ELR (cell line): ENCODE measurements at places on chromosomes 6 and 20.

DNA sequence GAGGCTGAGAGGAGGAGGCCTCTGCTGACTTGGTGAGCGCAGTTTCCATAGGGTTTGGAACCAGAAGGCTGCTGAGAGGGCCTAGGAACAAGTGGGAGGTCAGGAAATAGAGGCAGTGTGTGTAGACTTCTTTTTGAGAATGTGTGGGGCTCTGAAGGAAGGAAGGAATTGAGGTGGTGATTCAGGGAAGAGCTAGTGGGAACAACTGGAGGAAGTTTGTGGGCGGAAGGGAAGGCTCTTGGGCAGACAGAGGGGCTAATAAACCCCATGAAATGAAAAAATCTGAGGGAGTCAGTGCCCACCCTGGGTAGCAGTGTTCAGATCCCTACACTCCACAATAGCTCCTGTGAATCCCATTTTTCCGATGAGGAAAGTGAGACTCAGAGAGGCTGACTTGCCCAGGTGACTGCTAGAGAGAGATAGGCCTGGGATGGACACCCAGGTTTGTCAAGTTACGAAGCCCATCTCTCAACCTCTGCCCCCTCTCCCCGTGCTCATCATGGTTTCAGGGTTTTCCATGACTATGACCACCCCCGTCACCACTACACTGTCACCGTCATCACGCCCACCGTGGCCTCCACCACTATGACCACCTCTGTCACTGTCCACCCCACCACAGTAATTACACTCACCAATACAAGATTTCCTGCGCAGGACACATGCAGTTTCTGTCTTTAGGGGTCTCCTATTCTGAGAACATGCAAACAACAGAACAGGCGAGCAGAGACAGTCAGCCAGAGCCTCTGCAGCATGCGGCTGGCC lies 106.4 kb downstream of the MRPL14 start:
- no peak for DNase-seq

DNA sequence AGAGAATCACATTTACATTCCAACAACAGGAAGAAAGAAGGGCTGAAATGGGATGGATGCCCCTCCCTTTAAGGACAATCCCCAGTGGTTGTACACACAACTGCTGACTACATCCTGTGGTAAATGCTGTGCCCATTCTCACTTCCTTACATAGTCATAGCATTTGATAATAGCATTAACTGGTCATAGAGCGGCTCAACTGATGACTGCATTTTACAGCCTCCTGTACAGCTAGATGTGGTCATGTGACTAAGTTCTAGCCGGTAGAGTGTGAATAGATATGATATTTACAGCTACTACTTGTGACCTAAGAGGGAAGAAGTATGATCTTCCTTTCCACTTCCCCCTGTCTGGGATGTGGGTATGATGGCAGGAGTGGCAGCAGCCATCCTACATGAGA lies 24.7 kb downstream of the KCNK17 start:
- DNase-seq: peak; percentile 20

- DNase-seq: no peak
Observed at GRCh38 chr20:9999645-10000044, 35.1 kb upstream of the ANKEF1 start.

DNA sequence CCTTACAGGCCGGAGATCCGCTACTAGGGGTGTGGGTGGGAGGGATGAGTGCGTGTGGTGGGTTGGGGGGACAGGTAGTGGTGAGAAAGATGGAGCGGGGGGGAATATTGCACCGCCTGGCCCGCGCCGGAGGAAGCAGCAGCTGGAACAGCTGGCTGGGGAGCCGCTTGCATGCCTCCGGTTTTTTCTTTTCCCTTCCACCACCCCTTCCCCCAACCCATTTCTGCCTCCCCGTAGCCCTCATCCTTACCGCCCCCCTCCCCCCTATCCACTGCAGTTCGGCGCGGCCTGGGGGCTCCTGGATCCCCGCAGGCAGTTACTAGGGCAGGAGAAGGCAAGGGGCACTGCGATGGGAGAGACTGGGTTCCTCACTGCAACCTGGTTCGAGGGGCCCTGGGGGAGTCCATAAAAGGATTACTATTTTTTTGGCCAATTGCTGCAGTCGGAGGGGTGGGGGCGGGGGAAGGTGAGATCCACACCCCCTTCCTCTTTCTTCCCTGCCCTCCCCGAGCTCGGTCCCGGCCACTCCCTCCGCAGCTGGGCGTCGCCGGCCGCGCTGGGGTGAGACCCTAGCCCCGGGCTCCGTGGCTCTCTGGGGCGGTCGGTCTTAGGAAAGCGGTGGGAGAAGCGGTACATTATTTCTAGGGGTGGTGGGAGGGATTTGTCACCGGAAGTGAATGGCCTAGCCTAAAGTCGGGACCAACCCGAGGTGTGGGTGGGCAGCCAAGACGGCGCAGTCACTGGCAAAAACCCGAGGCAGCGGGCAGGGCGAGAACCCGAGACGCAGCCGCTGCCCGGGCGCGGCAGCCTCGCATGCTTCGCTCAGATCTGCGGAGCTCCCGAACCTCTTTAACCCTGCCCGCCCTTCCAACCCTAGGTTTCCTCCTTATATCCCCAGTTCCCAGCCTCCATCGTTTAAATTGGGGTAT lies 824 bp upstream of the TBCC start:
- DNase-seq: peak; percentile 93

GRCh38 chr6:117264692-117265409 lies 507 bp upstream of the VGLL2 start:
- peak; percentile 26 for DNase-seq

DNA sequence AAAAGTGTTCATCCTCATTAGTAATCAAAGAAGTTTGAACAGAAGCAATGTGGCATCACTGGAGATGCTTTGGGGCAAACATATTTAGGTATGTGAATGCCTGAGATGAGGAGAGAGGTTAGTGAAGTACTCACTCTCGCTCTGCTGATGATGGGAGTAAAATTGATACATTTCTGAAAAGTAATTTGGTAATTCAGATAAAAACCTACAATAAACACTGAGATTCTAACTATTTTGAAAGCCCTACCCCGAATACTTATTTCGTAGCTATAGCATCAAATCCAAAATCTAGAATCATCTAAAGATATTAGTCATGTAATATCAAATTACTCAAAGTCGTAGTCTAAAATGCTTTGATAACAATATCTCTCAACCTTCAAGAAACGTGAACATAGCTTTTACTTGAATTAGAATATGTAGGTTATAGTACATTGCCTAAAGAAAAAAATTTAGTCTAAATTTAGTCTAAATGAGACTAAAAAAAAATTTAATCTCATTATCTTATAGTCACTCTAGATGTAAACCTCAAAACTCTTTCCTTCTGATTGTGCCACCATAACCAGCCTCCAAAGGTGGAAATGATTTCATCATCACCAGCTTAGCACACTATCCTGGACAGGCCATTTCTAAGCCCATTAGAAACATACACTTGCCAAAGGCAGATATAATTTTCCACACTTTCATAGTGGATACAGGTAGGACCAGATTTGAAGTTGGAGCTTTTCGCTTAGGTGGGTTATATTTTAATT lies 232.5 kb upstream of the TAB2 start:
- no peak for DNase-seq

GRCh38 chr6:169069356-169069755 lies 184.3 kb downstream of the THBS2 start:
- DNase-seq: no peak

DNA sequence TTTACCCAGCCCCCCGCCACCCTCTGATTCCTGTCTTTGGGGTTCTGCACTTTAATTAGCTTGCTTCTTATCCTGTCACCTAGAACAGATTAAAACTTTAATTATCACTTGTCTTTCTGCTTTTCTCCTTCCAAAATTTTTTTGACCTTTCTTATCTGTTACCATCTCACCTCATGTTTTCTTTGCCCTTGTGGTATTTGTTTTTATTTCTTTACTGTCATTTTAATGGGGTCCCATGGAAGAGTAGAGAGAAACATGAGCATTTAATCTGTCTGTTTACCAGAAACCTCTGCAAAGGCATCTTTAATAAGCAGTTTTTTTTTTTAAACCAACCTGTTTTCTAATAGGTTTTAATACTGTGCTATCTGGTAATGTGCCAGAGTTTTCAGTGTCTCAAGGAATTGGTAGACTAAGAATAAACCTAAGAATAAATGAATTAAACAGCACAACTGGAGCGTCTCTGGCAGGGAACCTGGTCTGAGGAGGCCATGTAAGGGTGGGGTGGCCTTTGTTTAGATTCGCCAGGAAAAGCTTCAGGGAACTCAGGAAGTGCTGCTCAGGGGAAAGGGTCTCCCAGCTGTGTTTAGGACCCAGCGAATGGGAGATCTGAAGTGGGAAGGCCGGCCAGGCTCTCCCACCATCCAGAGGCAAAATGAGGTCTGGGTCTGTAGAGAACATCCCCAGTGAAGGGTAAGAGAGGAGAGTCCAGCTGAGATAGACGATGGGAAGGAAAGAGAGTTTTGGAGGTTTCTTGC lies 69.8 kb downstream of the ARID1B start:
- no peak for DNase-seq

- peak; percentile 64 for DNase-seq
Observed at GRCh38 chr20:41047975-41048305, 19.3 kb downstream of the TOP1 start.

GRCh38 chr20:39939241-39939865 lies 749.7 kb downstream of the MAFB start:
- no peak for DNase-seq

DNA sequence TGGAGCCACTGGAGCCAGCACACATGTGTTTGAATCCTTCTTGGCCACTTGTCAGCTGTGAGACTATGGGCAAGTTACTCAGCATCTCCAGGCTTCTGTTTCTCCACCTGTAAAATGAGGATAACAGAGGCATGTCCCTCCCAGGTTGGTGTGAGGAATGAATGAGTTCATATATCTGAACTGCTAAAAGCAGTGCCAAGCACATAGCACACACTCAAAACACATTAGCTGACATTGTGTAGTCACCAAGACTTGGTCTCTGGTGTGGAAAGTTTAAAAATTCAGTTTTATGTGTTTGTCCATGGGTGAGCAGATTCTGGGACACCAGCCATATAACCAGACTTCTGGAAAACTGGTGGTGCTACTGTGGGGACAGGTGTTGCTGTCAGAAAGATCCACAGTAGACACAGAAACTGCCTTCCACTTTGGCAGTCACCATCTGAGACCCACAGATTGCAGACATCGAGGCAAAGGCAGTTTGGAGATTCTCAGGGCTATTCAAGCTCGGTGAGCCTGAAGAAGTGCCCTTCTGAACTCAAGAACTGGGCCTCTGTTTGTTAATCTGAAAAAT lies 115.8 kb downstream of the MRPL14 start:
- DNase-seq: no peak

DNA sequence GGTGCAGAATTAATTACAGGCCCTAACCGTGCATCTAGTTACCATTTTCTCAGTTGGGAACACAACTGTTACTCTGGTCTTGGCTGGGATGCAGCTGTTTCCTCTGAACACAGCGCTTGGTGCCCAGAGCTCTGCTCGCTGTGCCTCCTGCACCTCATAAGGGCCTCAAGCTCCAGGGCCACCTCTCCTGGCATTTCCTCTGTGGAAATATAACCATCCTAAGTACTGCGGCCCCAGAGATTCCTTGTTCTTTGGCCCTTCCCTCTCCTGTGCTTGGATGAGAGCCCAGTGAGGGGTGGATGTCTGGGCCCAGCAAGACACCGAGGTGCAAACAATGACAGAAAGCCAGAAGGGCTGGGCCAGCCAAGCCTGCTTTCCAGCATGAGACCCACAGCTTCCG lies 169.9 kb upstream of the CST7 start:
- DNase-seq: no peak

DNA sequence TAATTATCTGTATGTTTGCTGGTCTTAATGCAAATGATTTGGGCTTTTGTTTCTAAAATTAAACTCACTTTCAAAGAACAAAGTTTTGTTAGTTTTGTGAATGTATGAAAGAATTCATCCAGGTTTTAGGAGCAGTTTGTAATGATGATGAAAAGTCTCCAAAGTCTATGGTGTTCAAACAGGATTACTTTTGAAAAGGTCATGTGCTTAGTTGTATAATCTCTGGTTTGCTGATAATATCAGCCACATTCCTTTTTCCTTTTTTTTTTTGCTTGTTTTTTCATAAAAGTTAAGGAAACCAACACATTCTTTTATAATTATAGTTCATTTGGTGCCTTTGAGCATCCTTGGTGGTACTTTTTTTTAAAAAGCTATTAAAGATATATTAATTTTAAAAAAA lies 88.9 kb downstream of the RTN4IP1 start:
- DNase-seq: no peak

- no peak for DNase-seq
Observed at GRCh38 chr20:60100780-60101179, 142.6 kb downstream of the CDH26 start.

- no peak for DNase-seq
Observed at GRCh38 chr6:129507059-129507807, 202.7 kb downstream of the ARHGAP18 start.

DNA sequence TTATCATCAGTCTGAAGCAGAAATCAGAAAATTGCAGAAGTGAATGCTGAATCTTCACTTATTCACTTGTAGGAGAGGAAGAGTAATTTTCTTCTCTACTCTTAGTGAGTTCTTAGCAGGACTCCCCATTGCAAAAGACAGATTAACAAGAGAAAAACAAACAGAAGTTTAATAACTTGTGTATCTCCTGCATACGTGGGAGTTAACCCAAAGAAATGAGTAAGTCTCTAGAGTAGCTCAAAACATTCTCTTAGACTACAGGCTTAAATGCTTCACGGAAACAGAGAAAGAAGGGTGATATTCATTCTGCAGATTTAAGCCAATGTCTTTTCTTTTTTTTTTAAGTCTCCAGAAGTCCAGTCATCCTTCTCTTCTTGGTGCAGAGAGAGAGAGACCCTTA lies 97.9 kb upstream of the TMEM181 start:
- DNase-seq: no peak

- peak; percentile 98 for DNase-seq
Observed at GRCh38 chr6:44489910-44490604, 102.6 kb downstream of the CDC5L start.

DNA sequence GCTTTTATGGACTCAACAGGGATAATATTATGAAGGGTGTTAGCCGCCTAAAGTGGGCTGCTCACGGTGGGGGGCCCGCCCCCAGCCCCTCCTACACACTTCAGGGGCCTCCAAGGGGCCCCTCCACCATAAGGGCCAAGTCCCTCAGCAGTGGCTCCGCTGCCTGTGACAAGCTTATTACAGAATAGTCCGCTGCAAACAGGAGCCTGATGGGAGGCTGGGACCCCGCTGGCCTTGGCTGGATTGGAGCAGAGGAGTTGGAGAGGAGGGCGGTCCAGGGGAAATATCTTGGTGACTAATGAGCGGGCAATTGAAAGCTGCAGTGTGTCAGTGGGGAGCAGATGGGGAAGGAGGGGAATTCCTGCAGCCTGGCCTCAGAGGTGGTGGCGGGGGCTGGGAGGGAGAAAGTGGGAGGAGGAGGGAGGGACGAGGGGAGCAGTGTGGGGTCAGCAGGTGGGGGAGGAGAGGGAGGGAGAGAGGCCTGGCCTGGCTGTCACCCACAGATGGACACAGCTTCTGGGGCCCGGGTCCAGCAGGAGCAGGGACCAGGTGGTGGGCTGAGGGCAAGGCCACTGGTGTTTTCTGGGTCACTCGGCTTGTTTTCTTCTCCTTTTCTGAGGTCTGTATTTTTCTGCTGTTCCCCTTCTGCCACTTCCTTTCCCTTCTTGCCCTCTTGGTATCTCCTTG lies 57.6 kb upstream of the FOXP4 start:
- DNase-seq: peak; percentile 79
